ENCODE measurements at places on chromosomes 5 and 9. TPM values are rescaled to one million over a fixed set of nuclear protein-coding genes. Genes with fewer than 3 reads are reported as not detected.

- peaks cover 25% of the 10 kb centered on the region for H3K27me3 ChIP-seq
- H3K4me3 ChIP-seq: no peak overlapping the region
- no peak for DNase-seq
- H3K36me3 ChIP-seq: no peaks in the 10 kb centered on the region
- H3K4me1 ChIP-seq: peaks cover 9% of the 10 kb centered on the region
Measured at GRCh38 chr9:79568337-79569101, 3.2 kb upstream of the TLE4 start.

DNA sequence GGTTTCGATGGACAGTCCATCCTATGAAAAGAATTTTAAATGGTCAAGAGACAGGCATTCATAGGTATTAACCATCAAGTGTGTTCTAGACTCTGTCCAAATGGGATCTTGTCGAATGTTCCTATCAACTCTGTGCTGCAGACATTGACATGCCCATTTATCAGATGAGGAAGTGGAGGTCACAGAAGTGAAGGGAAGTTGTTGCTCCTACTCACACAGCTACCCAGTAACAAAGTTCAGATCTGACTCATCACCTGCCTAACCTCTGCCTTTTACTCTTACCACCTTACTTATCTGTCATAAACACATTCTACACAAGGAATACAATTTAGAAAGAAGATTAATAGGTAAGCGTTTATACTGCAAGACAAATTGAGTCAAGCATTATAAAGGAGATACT, 426.2 kb upstream of the BRINP1 start:
- H3K27ac ChIP-seq: no peak overlapping the region
- H3K4me1 ChIP-seq: no peaks in the 10 kb centered on the region
- no peak overlapping the region for H3K4me3 ChIP-seq
- H3K27me3 ChIP-seq: no peaks in the 10 kb centered on the region
- no peak for DNase-seq

GRCh38 chr5:9212605-9213004, 333.3 kb downstream of the SEMA5A start:
- DNase-seq: no peak
- H3K4me1 ChIP-seq: no peaks in the 10 kb centered on the region
- H3K27me3 ChIP-seq: peaks cover 4% of the 10 kb centered on the region
- H3K4me3 ChIP-seq: no peak overlapping the region
- no peaks in the 10 kb centered on the region for H3K36me3 ChIP-seq
- no peak overlapping the region for H3K27ac ChIP-seq

The MARCOL gene
- total RNA-seq: not detected

The SPINK7 gene
- not detected for total RNA-seq

GRCh38 chr5:126481243-126481642, 58.0 kb downstream of the GRAMD2B start:
- peaks cover 8% of the 10 kb centered on the region for H3K36me3 ChIP-seq
- no peak overlapping the region for H3K27ac ChIP-seq
- no peak for DNase-seq
- H3K4me3 ChIP-seq: no peak overlapping the region
- no peaks in the 10 kb centered on the region for H3K27me3 ChIP-seq

DNA sequence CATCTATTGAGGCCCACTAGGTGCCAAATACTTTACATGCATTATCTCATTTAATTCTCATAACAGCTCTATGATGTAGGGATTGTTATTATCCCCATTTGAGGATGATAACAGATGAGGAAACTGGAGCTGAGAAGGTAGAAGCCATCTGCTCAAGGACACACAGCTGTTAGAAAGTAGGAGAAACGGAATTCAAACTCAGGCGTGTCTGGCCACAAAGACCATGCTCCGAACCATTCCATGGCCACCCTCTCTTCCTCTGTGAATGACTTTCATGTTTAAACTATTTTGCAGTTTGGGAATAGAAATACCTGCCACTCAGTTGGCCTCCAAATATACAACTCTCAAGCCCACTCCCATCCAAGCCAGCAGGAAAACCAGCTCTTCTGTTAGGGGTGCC, 87.6 kb upstream of the ANKRD55 start:
- no peak for DNase-seq
- H3K4me3 ChIP-seq: peak overlapping the region; percentile 90
- H3K27me3 ChIP-seq: no peaks in the 10 kb centered on the region

The MPDZ gene
- total RNA-seq: not detected

GRCh38 chr9:20988671-20989315, 42.6 kb downstream of the HACD4 start:
- DNase-seq: no peak
- H3K4me1 ChIP-seq: peaks cover 4% of the 10 kb centered on the region
- no peaks in the 10 kb centered on the region for H3K27me3 ChIP-seq
- H3K27ac ChIP-seq: no peak overlapping the region
- no peaks in the 10 kb centered on the region for H3K36me3 ChIP-seq

The PCSK1 gene
- not detected for total RNA-seq

- H3K4me3 ChIP-seq: no peak overlapping the region
- no peak overlapping the region for H3K27ac ChIP-seq
- no peak for DNase-seq
Measured at GRCh38 chr5:124206540-124206939, 539.9 kb downstream of the ZNF608 start.

The SPINK4 gene
- not detected for total RNA-seq

DNA sequence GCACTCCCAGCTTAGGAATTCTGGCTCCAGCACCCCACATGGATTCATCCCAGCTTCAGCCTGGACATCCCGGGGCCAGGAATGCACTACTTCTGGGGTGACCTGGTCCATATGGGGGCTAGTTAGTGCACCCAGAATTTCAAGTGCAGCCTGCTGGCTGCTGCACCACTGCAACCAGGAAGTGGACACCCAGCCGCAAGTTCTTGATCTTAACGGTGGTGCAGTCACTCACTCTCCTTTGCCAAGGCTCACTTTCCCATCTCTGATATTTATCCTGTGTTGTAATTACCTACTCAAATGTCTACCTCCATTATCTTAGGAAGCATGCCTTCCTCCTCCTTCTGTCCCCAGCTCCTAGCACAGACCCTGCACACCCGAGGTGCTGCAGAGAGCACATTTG, 26.2 kb upstream of the RAB14 start:
- H3K36me3 ChIP-seq: peaks cover 8% of the 10 kb centered on the region
- no peak for DNase-seq
- H3K27me3 ChIP-seq: no peaks in the 10 kb centered on the region
- H3K27ac ChIP-seq: no peak overlapping the region

DNA sequence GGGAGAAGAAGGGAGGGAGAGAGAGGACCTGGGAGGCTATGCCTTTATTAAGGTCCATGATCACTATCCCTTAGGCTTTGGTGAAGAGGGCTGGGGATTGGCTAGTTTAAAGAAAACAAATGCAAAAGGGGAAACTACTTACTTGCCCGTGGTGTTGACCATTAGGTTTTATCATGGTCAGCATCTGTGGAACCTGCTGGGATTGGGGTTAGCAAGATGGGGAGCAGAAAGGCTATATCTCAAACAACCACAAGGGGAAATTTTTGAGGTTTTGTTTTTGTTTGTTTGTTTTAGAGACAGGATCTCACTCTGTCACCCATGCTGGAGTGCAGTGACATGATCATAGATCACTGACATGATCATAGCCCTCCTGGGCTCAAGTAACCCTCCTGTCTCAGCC, 9.0 kb upstream of the RAD23B start:
- no peak overlapping the region for H3K4me3 ChIP-seq
- peaks cover 53% of the 10 kb centered on the region for H3K27me3 ChIP-seq
- H3K36me3 ChIP-seq: peaks cover 2% of the 10 kb centered on the region
- no peak overlapping the region for H3K27ac ChIP-seq
- DNase-seq: no peak

The IFNK gene
- not detected for total RNA-seq

The C9orf50 gene
- total RNA-seq: not detected

- H3K4me3 ChIP-seq: no peak overlapping the region
- no peak for DNase-seq
- H3K27me3 ChIP-seq: no peaks in the 10 kb centered on the region
- H3K4me1 ChIP-seq: no peaks in the 10 kb centered on the region
- H3K36me3 ChIP-seq: peaks cover 9% of the 10 kb centered on the region
- no peak overlapping the region for H3K27ac ChIP-seq
Measured at GRCh38 chr5:116242343-116242742, 157.5 kb downstream of the COMMD10 start.

The TGFBI gene
- 6.6 TPM for total RNA-seq

DNA sequence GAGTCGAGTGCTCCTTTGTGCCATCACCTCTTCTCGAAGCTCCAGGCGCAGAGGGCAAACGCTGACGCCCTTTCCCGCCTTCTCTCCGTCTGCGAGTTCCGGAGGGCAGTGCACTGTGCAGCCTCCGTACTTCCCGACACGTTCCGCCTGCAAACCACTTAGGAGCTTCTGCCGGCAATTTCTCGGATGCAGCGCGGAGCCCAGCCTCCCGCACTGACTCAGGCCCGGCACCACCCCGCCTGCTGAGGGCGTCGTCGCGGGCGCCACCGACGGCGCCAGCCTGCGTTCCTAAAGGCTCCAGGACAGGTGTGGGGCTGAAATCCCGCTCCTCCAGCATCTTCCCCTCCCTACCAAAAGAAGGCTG, 9.3 kb upstream of the TRIM36 start:
- peaks cover 71% of the 10 kb centered on the region for H3K27me3 ChIP-seq
- peaks cover 3% of the 10 kb centered on the region for H3K36me3 ChIP-seq
- DNase-seq: no peak
- no peak overlapping the region for H3K27ac ChIP-seq

- no peak for DNase-seq
- peak overlapping the region; percentile 97 for H3K4me3 ChIP-seq
- peak overlapping the region; percentile 99 for H3K27ac ChIP-seq
- H3K36me3 ChIP-seq: peaks cover 4% of the 10 kb centered on the region
- H3K27me3 ChIP-seq: no peaks in the 10 kb centered on the region
Measured at GRCh38 chr9:127970401-127971313, 10.1 kb downstream of the EEIG1 start.

GRCh38 chr9:128420060-128420650, 502 bp upstream of the CERCAM start:
- peaks cover 36% of the 10 kb centered on the region for H3K27me3 ChIP-seq
- H3K4me1 ChIP-seq: peaks cover 12% of the 10 kb centered on the region
- H3K27ac ChIP-seq: no peak overlapping the region
- peaks cover 3% of the 10 kb centered on the region for H3K36me3 ChIP-seq
- DNase-seq: peak; percentile 66
- H3K4me3 ChIP-seq: peak overlapping the region; percentile 87

- H3K4me1 ChIP-seq: peaks cover 3% of the 10 kb centered on the region
- peaks cover 30% of the 10 kb centered on the region for H3K27me3 ChIP-seq
- no peak for DNase-seq
- H3K36me3 ChIP-seq: peaks cover 6% of the 10 kb centered on the region
Measured at GRCh38 chr5:43565043-43565442, 8.2 kb upstream of the PAIP1 start.

DNA sequence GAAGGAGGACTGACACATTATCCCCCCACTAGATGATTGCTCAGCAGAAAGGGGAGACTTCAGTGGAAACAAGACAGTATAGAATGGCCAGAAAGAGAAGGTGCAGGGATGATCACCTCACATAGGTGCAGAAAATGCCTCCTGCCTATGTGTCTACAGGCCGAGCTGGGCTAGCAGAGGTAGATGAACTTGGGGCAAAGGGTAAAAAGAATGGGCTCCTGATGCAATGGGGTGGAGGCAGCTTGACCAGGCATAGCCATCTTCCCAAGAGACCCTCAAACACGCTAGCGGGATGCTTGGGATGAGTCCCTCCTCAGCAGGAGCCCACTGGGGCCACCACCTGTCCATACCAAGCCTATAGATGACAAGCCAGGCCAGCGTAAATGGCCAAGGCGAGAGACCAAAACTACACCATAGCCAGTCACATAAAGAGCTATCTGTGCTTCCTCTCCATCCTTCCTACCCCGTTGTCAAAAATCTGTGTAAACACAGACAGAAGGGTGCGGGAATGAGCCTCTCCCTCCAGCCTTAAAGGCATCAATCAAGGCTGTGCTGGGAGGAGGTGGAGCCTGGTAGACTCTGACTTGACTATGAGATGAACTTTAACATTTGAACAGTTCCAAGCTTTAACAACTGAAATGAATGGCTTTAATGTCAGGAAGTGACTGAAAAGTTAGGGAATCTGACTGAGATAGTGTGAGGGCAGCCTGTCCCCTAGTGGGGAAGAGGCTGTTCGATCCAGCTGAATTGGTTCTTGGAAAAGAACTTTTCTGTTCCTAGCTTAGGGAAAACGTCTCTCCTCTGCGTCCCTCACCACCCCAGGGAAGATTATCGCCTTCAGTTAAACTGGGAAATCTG, 10.4 kb downstream of the C9orf152 start:
- no peak for DNase-seq
- H3K36me3 ChIP-seq: peaks cover 3% of the 10 kb centered on the region
- no peak overlapping the region for H3K4me3 ChIP-seq

The FER gene
- 15.1 TPM for total RNA-seq

DNA sequence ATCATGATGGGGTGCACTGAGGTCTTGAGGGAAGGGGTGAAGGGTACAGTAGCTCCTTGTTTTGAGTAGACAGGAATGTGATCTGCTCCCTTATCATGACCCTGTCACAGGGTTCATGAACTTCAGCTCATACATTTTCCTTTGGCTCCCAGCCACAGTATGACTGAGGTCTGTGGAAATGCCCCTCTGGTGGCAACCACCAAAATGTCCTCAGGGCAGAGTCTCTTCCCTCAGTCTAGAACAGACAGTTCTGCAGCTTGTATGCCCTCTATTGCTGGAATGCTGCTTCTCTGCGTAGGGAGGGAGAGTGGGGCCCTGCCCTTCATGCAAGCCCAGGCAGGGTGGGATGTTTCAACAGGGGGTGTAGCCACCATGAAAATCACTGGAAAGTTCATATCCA, 53.8 kb upstream of the SNCAIP start:
- no peak for DNase-seq
- no peaks in the 10 kb centered on the region for H3K36me3 ChIP-seq
- no peaks in the 10 kb centered on the region for H3K4me1 ChIP-seq

DNA sequence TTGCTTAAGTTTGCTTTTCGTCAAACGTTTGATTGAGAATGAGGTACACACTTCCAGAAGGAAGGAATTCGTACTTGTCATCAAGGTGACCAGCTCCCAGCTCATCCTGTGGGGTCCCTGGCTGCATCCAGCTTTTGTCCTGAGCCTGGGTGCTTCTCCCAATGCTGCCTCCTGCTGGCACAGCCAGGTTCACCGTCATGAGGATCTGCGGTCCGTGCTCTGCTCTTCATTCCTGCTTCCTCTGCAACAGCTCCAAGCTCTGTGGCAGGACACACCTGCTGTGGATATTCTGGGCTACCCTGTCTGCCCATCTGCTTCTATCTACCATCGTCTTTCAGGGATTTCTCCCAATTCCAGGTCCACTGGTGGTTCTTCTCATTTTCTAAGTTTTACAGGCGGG, 13.3 kb upstream of the UBE2QL1 start:
- no peak for DNase-seq
- no peaks in the 10 kb centered on the region for H3K36me3 ChIP-seq
- peaks cover 3% of the 10 kb centered on the region for H3K4me1 ChIP-seq
- peaks cover 48% of the 10 kb centered on the region for H3K27me3 ChIP-seq
- no peak overlapping the region for H3K4me3 ChIP-seq
- H3K27ac ChIP-seq: no peak overlapping the region

The CTXN3 gene
- not detected for total RNA-seq

- no peak overlapping the region for H3K4me3 ChIP-seq
- H3K27me3 ChIP-seq: no peaks in the 10 kb centered on the region
- H3K36me3 ChIP-seq: no peaks in the 10 kb centered on the region
Measured at GRCh38 chr9:133888809-133889491, 103.2 kb downstream of the VAV2 start.
